Activated gamma-delta T cell treated with Interleukin-2 at 50 U/mL for 16 hours (primary cell): ENCODE measurements at places on chromosomes 2 and 18.

DNA sequence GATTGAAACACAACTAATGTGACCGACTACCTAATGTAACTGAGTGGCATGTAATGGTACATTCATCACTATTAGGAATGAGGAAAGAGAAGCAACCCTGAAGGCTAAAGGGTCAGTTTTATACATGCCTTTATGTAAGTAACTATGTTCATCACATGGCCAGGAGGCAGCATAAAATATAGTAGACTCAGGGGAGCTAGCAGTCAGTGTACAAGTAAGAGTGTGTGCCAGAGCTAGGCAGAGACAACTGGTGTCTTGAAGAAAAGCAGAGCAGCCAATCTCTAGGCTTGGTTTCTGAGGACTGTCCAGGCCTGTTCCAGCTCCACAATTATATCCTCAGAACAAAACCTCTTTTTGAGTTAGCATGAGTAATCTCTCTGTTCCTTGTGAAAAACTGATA is 18.1 kb downstream of the SMAD2 start:
- no peak for DNase-seq

DNA sequence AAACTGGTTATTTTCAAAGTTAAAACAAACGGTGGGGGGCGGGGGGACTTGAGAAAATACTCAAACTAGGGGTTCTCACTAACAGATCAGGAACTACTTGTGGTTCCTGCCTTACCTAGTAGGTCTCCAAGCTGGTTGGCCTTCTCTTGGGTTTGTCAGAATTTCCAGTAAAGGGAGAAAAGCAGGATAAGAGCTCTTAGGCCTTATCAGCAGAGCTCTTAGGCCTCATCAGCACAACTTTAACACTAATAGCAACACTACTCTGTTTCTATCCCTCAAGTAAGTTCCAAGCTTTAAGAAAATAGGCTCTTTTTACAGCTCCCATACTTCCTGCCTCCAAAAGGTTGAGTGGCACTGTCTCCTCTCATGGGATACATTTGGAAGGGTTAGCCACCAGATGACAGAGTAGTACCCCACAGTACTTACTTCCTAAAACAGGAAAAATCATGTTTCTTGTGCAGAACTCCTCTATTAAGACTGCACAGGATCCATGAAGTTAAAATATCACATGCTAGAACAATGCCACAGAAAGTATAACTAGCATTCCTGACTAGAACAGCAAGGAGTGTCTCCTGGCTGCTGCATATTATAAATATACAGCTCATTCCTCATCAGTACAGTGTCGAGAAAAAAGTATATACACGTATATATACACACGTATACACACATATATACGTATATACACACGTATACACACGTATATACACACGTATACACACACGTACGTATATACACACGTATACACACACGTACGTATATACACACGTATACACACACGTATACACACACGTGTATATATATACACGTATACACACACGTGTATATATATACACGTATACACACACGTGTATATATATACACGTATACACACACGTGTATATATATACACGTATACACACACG is 6.1 kb downstream of the FBXO11 start:
- no peak for DNase-seq

DNA sequence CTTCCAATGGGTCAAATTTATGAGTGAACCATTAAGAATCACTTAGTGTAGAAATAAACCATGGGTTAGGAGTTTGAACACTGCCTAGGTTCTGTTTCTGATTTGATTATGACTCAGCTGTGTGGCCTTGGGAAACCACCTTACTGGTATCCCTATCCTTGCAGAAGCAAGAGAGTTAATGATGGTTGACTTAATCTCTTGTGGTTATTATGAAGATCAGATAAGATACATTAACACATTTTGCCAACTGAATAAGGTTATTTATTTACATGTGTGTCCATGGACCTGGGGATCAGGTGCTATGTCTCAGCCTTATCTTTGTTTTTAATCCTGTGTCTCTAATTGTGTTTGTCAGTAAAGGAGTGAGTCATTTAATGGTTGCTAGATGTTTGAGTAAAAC is 5.4 kb upstream of the KCNJ13 start:
- DNase-seq = no peak

- DNase-seq = no peak
Observed at GRCh38 chr2:110659248-110659647, 18.6 kb downstream of the BUB1 start.

DNA sequence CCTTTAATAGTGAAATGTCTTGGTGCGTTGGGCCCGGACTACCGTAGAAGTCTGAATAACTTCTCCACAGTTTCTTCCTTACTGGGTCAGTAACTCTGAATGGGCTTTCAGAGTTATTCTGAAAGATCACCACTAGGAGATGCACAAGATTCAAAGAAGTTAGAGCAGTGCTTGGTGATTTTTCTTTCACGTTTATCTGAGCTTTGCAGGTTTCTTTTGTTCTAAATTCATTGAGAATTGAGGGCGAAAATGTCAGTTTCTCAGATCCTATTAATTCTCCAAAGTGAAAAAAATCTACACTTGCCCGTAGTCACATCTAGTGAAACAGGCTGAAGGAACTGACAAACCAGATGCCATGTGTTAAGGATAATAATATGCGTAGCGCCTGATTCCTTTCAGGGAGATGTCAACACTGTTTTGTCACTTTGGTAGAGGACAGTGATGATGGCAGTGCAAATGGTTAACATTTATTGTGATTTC is 70.1 kb downstream of the QPCT start:
- no peak for DNase-seq

GRCh38 chr2:43540021-43540779 is 55.6 kb downstream of the THADA start:
- DNase-seq = no peak

DNA sequence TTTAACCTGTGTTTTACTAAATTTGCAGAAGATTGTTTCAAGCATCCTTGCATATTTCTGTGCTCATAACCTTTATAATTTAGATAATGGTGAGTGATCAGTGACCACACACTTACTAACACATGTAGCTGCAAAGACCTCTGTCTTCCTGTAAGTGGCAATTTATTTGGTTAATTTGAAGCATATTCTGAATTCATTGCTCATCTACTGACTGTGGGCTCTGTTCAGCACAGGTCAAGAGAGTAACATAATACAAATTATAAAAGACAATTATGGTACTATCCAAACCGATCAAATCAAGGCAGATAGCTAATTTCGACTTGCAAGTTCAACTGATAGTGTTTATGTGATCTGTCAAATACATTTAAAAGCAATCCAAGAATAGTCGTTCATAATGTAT is 223.9 kb upstream of the FAM98A start:
- no peak for DNase-seq
